ENCODE measurements at places on chromosomes 12 and 14.

DNA sequence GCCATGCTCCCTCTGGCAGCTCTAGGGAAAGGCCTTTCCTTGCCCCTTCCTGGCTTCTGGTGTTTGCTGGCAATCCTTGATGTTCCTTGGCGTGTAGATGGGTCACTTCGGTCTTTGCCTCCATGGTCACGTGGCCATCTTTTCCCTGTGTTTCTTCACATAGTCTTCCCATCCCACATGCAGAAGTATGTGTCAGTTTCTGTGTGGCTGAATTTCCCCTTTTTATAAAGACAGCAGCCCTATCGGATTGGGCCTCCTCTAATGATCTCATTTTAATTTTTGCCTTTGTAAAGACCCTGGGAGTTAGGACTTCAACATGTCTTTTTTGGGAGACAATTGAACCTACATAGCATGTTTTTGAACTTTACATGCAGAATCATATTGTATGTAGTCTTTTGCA is 107.2 kb upstream of the FGD4 start:
- no peak for DNase-seq

DNA sequence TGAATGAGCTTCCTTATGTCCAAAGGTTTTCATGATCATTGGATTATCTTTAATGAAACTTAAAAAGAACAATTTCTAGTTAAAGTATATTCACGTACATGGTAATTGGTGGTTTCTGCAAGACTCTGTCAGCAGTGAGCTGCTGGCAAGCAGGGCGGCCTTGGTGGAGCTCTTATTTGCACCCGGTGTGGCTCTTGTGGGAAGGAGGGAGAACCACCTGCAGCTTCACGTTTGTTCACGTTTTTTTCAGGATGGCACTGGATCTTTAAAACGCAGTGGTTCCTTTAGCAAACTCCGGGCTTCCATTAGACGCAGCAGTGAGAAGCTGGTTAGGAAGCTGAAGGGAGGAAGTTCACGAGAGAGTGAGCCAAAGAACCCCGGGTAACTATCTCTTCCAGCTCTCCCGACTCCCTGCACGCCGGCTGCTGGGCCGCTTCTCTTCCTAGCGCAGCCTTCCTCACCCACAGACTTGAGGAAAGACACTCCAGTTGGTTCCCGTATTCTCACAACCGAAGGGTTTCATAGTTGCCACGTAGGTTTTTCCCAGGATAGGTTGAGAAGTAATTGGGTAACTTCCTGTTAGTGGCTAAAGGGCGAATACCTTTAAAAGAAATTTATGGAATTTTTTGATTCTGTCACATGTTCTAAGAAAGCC is 28.3 kb downstream of the XRCC3 start:
- DNase-seq = no peak

DNA sequence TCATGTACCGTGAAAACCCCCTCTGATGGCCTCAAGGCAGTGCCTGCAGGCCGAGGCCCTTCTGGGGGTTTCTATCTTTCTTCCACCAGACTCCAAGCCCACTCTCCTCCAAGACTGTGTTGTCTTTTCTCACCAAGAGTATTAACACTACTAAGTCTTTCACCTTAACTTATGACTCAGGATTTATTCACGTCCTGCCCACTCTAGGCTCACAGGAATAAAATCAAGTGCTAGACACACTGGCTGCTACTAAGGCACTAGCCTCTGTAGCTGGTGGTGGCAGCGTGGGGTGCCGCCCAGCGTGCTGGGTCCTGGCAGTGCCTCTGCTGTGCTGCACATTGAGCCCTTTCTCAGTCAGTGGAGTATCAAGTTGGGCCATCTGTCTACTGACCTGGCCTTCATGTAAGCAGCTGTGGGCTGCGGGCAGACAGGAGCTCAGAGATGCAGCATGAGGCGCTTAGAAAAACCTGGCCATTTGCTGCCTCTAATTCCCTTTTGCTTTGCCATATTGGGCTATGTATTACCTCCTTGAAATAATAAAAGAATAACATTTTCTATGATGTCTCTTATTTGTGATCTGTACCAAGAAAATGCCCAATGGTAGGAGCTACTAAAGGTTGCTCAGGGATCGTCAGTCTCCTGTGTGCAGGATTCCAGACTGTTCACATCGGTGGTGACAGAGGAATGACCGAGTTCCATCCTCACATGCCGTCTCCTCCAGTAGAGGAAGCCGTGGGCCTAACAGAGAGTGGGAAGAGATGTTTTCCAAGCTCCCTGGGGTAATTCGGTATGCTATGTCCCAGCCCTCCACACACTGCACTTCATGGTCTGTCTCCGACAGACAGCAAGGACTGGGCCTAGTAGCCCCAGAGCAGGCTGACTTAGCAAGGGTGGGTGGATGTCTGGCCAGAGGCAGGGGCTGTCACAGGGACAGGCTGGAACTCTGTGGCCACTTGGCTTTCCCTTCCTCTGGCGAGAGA is 39.9 kb downstream of the MAX start:
- no peak for DNase-seq

GRCh38 chr12:22938323-22938722 is 313.4 kb downstream of the ETNK1 start:
- no peak for DNase-seq

DNA sequence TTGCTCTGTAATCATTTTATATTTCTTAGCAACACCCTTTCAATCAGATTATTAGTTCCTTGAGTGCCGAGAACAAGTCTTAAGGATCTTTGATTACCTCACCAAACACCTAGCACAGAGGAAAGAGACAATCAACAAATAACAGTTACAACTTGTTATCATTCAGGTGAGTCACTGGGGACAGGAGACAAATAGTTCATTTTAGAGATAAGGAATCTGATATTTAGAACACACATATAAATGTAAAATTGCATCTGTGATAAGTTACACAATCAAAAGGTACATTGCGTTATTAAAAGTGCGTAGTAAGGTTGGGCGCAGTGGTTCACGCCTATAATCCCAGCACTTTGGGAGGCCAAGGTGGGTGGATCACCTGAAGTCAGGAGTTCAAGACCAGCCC is 5.1 kb upstream of the STXBP6 start:
- no peak for DNase-seq

DNA sequence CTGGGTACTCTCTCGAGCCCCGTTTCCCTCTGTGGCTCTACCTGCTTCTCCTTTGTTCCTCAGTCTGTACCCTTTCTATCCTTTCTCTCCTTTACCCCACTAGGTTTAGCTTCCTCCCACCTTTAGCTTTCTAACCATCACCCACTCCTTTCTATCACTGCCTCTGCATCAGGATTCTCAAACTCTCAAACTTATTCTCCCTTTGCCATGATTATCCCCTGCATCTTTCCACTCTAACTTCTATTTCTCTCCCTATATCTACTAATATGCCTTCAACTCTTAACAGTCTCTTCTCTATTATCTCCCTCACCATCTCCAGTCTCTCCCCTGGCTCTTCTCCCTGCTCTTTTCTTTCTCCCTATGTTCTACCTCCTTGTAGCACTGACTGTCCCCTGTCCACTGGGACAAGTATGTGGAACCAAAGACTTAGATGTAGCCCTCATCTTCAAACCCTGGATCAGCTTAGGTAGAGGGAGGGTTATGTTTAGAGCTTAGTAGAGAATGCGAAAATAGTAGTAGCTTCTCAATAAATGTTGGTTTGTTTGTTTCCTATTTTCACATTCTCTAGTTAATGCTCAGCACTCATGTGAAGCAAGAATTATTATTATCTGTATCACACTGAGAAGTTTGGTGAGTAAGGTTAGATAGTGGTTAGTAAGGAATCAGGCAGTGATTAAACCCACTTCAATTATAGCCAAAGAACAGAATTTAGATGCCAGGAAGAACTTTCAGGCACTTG is 3.4 kb downstream of the GDF11 start:
- DNase-seq = no peak

DNA sequence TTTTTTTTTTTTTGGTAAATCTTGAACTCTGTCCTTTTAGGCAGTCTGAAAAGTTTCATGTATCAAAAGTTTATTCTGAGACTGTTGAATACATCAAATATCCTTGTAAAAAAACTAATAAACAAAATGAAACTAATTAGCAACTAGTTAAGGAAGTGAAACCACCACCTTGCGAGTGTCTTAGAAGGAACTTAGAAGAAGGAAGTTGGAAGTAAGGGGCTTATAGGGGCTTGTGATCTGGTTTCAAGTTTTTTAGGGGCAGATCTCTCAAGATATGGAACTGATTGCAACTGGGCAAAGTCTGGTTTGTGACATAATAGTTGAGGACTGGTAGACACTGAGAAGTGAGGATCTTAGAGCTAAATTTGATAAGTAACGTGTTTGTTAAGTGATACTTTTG is 748.8 kb downstream of the C12orf50 start:
- DNase-seq = no peak

DNA sequence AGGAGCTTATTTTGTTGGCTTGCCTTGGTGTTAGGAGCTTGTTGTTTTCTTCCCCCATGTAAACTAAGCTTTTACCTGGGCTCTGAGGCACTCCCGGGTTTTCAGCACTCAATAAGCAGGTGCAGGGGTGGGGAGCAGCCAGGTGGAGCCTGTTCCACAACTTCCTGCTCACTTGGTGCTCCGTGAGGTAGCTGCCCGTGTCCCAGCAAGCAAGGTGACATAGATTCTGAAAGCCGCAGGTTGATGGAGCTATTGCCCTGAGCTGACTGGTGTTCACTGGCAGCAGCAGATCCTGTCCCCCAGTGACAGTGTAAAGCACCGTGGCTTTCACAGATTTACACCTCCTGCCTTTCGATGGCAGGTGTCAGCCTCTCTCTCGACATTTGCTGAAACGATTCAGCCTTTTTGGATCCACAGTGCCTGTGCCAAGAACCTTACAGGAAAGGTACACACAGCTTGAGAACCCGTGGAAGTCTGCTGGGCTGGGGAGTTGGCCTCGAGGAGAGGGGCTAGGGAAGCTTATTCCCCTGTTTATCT is 295.7 kb upstream of the FKBP4 start:
- no peak for DNase-seq

DNA sequence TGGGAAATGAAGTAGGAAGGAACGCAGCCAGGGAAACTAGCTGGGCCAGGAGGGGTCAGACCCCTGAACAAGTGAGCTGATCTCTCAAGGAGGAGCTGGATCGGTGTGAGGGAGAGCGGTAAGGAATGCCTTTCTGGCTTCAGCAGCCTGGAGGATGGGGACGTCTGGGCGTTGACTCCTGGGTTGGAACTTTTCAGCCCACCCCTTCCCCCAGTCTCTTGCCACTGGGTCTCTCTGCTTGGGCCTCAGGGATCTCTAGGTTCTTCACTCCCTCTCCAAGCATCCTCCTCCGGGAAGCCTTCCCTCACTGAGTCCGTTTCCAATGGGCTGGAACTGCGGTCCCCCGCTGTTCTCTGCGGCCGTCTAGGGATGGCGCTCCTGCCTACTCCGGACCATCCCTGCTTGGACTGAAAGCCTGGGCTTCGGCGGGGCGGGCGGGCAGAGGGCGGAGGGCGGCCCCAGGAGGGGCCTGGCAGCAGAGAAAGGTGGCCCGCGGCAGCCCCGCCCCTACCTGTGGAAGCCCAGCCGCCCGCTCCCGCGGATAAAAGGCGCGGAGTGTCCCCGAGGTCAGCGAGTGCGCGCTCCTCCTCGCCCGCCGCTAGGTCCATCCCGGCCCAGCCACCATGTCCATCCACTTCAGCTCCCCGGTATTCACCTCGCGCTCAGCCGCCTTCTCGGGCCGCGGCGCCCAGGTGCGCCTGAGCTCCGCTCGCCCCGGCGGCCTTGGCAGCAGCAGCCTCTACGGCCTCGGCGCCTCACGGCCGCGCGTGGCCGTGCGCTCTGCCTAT is at the start of gene KRT7:
TSS of gene KRT7 (plus strand) at position 570 of the 788 bp plus-strand sequence. CDS start at position 624, 54 bp downstream.
- DNase-seq = no peak

- no peak for DNase-seq
These were observed 86.0 kb upstream of the ATF1 start for GRCh38 chr12:50677858-50678257.

GRCh38 chr12:56231184-56231582 is 1.3 kb downstream of the SLC39A5 start:
- DNase-seq = no peak

DNA sequence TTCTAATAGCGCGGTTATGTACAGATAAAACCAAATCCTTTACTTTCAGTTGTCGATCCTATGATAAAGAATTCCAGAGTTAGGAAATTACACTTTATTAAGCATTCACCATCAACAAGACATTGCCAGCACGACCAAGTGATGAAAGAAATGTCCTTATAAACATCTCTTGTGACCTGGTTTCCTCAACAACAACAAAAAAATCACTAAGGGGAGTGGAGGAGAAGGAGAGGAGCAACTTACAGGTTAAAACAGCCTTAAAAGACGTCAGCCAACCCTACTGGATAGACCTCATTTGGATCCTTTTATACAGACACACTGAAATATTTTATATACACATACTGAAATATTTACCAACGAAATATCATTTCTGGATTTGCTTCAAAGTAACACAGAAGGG is 22.8 kb downstream of the SART3 start:
- no peak for DNase-seq

GRCh38 chr12:22677781-22678574 is 53.0 kb downstream of the ETNK1 start:
- DNase-seq = no peak

DNA sequence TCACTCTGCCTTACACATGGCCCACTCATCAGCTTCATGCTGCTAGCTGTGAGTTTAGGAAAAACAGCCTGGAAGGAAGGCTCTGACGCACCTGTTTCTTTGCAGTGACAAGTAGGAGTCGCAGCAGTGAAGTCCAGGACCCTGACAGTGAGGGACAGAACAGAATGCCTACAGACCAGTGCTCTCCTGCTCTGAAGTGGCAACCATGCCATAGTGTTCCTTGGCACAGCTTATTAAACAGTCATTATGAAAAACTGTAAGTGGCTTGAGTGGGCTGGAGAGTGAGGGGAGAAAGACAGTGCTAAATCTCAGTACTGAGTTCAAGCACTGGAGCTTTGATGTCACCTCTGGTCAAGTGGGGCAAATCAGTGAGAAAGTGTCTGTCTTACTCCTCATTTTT is 61.7 kb downstream of the MYRFL start:
- DNase-seq = no peak

DNA sequence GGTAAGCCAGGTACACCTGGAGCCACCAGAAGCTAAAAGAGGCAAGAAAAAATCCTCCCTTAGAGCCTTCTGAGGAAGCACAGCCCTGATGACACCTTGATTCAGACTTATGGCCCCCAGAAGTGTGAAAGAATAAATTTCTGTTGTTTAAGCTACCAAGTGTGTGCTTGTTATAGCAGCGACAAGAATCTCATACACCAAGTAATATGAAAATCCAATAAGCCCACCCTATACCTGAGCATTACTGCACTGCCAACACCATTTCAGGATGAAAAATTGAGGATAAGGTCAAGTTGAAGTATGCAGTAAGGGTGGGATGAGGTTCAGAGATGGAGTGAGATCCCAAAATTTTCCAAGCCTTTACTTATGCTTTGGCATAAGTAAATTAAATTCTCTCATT is 163.6 kb upstream of the CCDC196 start:
- no peak for DNase-seq

DNA sequence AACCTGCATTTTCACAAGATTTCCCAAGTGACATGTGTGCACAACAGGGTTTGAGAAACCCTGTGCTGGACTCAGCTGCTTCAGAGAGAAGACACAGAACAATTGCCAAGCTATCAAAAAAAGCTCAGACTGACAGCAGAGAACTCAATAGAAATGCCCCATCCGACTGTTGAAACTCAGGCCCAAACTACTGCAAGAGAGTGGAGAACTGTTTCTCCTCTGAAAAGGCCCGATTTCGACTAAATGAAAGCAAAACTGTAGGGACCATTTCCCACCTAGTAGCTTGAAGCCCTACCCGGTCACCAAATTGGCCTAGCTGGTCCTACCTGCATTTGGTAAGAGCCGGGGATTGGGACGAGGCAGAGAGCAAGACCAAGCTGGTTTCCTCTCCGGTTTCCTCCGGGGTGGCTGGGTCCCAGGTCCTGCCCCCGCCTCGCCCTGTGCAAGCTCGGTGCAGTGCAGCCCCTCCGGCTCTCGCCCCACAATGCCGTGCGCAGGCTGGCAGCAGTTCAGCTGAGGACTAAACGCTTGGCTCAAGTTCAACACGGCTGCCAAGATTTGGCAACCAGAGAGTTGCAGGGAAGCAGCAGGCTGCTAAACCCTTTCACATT is 1180.6 kb downstream of the VRK1 start:
- peak; percentile 71 for DNase-seq
